ENCODE measurements at places on chromosomes 16 and 17. TPM values are rescaled to one million over a fixed set of nuclear protein-coding genes. Genes with fewer than 3 reads are reported as not detected.
A peak's percentile ranks its signal among the peaks of the same experiment; 100 is the strongest.

The SLC9A5 gene
- total RNA-seq: 0.22 TPM

DNA sequence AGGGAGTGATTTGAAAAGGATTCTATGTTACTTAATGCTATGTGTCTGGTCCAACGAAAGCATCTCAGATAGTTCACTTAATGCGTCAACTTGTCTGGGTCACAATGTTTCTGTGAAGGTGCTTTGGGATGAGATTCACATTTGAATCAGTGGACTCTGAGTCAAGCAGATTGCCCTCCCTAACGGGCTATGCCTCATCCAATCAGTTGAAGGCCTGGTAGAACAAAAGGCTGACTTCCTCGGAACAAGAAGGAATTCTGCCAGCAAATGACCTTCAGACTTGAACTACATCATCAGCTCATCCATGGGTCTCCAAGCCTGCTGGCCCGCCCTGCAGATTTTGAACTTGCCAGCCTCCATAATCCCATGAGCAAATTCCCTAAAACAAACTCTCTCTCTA lies 15.2 kb downstream of the EMP2 start:
- DNase-seq: peak; percentile 18

DNA sequence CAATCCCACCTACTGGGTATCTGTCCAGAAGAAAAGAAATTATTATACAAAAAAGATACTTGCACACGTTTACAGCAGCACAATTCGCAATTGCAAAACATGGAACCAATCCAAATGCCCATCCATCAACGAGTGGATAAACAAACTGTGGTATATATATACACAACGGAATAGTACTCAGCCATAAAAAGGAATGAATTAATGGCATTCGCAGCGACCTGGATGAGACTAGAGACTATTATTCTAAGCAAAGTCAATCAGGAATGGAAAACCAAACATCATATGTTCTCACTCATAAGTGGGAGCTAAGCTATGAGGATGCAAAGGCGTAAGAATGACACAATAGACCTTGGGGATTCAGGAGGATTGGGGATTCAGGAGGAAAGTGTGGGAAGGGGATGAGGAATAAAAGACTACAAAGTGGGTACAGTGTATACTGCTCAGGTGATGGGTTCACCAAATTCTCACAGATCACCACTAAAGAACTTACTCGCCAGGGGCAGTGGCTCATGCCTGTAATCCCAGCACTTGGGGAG lies 21.0 kb downstream of the CNOT1 start:
- no peak for DNase-seq

The PRSS33 gene
- not detected for total RNA-seq

The GAST gene
- total RNA-seq: not detected

DNA sequence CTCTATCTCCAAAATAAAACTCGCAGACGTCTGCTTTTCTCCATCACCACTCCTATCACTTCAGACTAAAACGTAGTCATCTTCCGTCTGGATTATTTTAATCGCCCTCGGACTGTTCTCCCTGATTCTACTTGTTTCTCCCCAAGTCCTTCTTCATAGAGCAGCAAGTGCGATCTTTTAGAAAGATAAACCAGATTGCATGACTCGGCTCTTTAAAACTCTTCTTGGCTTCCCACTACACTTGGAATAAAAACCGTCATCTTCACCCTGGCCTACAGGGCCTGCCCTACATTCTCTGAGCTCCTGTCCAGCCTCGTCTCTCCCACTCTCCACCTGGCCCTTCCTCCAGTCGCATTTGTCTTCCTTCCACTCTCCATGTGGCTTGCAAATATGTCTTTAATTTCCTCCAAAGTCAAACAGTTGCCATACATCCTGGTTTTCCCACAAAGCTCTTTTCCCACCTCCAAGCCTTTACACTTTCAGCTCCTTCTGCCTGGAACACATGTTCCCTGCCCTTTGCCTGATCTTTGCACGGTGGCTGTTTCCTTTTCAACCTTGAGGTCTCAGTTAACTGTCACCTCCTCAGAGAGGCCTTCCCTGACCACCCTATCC lies 70.5 kb upstream of the DHX40 start:
- DNase-seq: no peak

DNA sequence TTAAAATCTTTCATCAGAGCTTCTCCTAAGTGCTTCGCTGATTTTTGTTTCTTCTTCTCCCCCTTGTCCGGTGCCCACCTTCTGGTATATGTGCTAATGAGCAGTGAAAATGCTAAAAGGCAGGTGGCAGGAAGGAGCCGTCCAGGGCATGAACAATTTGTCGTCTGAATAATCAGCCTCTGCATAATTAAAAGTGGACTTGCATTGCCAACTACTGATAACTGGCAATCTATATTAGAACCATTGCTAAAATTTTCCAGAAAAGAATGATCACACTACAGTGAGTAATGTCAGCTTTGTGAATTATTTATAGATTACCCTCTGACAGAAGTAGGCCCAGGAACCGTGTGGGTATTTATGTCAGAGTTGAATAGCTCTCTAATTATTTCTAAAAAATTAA lies 28.1 kb downstream of the SERPINF1 start:
- no peak for DNase-seq

The PITPNC1 gene
- 16.1 TPM for total RNA-seq

Measured in lung microvascular endothelial cell (primary cell).